ENCODE measurements at places on chromosomes 2 and 18.

DNA sequence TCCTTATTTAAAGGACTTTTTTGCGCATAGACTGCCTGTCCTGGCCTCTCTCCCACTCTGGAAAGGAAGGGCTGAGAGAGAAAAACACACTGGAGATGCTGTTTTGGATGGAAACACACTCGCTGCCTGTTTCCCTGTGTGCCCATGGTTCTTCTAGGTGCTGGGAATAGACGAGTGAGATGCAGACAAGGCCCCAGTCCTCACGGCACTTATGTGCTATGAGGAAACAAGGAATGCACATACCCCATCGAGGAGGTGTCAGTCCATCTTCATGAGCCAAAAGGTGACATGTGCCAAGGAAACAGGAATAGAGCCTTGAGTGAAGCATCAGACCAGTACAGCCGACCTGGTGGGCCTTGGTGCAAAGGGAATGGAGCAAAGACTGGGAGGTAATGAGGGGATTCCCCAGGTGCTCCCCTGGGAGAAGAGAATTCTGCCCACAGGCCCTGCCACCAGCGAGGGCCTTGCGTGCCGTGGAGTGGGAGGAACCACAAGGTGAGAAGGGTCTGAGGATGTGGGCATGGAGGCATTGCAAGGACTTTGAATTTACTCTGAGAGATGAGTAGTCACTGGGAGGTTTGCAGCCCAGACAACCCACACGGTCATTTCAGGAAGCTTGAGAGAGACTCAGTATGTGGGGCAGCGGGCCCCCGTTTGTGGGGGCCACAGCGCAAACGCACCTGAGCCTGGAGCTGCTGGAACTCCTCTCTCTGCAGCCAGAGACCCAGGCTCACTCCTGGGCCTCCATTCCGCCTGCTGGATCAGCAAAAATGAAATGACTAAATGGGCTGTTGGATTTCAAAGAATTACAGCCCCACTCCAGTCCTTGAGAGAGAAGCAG, 197.5 kb upstream of the COPS8 start:
- DNase-seq = no peak

DNA sequence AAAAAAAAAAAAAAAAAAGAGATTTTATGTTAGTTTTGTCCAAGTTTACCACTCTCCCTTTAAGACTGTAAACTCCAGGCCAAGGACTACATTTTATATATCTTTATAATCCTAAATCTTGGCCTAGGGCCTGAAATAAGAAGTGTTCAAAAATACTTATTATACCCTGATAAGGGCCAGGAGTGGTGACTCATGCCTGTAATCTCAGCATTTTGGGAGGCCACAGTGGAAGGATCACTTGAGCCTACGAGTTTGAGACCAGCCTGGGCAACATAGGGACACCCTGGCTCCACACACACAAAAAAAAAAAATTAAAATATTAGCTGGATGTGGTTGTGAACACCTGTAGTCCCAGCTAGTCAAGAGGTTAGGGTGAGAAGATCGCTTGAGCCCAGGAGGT, 12.7 kb downstream of the TRIP12 start:
- no peak for DNase-seq

GRCh38 chr2:224392545-224392944, 9.4 kb downstream of the FAM124B start:
- DNase-seq = no peak

DNA sequence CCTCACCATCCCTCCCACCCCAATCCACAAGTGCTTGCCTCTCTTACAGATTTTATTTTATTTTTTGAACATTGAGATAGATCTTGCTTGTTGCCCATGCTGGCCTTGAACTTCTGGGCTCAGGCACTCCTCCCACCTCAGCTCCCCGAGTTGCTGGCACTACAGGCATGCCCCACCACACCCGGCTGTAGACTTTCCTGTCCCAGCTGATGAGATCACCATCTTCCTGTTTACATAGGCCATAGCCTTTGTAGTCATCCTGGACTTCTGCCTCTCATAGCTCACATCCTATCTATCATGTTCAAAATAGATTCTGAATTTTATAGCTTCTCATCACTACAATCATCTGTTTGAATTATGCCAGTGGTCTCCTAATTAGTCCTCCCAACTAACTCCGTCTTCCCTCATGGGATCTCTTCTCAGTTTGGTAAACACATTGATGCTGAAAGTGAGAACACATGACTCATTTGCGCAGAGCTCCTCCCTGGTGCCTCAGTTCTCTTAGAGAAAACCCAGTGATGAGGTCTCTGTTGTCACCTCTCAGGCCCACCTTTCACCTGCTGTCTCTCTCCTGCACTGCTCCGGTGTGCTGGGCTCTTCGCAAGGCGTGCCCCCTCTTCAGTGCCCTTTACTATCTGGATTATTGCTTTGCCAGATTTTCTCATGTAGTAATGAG, 243.0 kb downstream of the ZNF407 start:
- no peak for DNase-seq

DNA sequence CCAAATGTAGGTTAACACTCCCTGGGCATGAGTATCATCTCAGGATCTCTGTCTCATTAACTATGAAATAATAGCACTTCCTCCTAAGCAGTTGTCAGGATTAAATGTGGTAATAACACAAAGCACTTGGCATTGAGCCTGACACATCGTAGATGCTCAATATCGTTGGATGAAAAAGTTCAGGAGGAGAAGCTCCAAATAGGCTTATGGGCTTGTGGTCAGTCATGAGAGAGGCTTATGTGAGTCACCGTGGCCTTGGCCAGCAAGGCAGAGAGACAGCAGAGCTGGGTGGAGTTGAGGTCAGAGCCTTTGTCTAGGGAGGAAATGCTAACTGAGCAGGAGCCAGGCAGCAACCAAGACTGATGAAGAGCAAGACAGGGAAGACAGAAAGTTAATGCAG, 68.3 kb upstream of the PPM1B start:
- no peak for DNase-seq

DNA sequence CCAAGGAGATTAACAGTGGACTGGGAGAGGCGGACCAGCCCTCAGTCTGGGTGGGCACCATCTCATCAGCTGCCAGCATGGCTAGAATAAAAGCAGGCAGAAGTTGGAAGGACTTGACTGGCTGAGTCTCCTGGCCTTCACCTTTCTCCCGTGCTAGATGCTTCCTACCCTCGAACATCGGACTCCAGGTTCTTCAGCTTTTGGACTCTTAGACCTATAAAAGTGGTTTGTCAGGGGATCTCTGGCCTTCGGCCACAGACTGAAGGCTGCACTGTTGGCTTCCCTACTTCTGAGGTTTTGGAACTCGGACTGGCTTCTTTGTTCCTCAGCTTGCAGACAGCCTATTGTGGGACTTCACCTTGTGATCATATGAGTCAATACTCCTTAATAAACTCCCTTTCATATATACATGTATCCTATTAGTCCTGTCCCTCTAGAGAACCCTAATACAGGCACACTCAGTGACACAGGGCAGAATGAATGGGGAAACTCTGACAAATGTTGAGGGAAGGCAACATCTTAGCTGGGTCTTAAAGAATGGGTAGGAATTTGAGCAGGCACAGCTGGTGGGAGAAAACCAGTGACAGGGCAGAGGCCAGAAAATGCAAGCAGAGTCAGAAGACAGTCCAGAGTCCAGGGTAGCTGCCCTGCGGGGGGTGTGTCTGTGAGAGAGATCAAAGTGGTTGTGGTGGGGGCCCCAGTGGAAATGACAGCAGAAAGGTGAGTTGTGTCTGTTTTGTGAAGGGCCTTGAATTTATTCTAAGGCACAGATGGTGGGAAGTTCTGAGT, 108.1 kb upstream of the CD302 start:
- no peak for DNase-seq

- DNase-seq = no peak
Observed at GRCh38 chr18:75198036-75198435, 10.9 kb downstream of the PTGR3 start.

GRCh38 chr2:152587187-152587947, 129.9 kb downstream of the PRPF40A start:
- no peak for DNase-seq

- DNase-seq = no peak
Observed at GRCh38 chr2:21098294-21098693, 25.5 kb upstream of the TDRD15 start.
